ENCODE measurements at places on chromosomes 7 and 10. TPM values are rescaled to one million over a fixed set of nuclear protein-coding genes. Genes with fewer than 3 reads are reported as not detected.
A peak's percentile ranks its signal among the peaks of the same experiment; 100 is the strongest.

GRCh38 chr7:138890499-138891445, 90.4 kb downstream of the KIAA1549 start:
- H3K36me3 ChIP-seq: no peaks in the 10 kb centered on the region
- no peak overlapping the region for H3K27ac ChIP-seq
- no peak for DNase-seq
- no peak overlapping the region for H3K4me3 ChIP-seq

The CFAP58 gene
- 0.34 TPM for total RNA-seq

DNA sequence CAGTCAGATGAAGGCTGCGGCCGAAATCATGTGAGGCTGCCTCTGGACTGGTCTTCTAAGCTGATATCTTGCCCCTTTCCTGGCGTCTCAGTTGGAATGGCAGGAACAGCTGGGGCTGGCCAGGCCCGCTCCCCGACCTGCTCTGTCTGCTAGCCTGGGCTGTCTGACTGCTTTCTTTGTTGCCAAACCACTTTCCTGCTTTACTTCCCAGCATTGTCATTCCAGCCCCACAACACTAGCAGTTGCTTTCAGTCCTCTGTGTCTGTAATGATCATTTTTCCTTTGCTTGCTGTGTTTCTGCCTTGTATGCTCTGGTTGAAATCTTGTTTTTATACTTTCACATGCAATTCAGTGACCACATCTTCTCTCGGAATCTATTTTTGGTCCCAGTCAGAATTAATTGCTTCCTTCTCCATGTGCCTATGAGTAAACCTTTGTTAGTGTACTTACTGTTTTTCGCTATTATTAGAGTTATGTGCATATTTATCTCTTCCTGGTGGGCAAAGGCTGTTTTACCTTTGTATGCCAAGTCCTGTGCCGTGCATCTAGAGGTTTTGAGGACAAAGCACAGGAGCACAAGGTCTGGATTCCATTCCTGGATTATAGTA, 21.6 kb downstream of the PRPF18 start:
- H3K4me1 ChIP-seq: no peaks in the 10 kb centered on the region
- no peak overlapping the region for H3K4me3 ChIP-seq
- DNase-seq: no peak
- H3K36me3 ChIP-seq: peaks cover 16% of the 10 kb centered on the region
- H3K27ac ChIP-seq: peak overlapping the region; percentile 46

DNA sequence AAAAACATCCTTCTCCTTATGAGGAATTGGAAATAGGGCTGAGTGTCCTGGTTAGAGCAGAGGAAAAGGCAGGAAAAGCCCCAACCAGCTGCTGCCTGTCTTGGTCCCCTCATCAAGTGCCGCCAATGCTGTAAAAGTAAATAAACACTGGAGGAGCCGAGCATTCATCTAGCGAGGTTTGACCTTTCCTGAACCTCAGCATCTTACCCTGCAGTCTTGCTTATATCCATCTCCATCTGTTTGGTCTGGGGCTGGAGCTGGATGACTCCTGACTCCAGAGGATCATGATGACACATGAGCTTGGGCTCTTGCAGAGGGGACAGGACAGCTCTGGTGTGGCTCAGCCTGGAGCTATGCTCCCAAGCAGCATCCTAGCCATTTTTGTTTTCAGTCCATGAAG, 501.1 kb downstream of the TNS3 start:
- no peaks in the 10 kb centered on the region for H3K27me3 ChIP-seq
- H3K4me1 ChIP-seq: no peaks in the 10 kb centered on the region
- H3K4me3 ChIP-seq: no peak overlapping the region
- H3K27ac ChIP-seq: no peak overlapping the region

The GNGT1 gene
- not detected for total RNA-seq

DNA sequence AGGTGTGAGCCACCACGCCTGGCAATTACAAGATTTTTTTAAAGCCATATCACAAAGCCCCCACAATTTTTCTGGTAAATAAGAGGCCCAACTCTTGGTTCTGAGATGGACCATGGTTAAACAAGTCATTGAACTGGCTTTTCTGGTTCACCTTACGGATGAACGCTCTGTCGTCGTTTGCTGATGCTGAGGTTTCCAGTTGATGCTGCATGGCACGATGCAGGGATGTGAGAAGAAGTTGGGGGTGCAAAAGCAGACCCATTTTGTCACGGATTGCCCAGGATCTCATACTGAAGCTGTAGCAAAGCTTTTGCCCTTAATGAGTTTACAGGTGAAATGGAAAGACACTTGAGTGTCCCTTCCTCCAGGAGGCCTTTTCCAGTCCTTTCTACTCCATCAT, 2.0 kb upstream of the IL2RA start:
- no peak overlapping the region for H3K4me3 ChIP-seq
- peaks cover 4% of the 10 kb centered on the region for H3K27me3 ChIP-seq
- no peak overlapping the region for H3K27ac ChIP-seq
- H3K4me1 ChIP-seq: peaks cover 56% of the 10 kb centered on the region

- H3K36me3 ChIP-seq: peaks cover 30% of the 10 kb centered on the region
- no peak overlapping the region for H3K27ac ChIP-seq
- H3K27me3 ChIP-seq: no peaks in the 10 kb centered on the region
- peaks cover 2% of the 10 kb centered on the region for H3K4me1 ChIP-seq
Observed at GRCh38 chr7:133837224-133837623, 289.9 kb upstream of the LRGUK start.

The AKR1C4 gene
- total RNA-seq: not detected

The SEMA4G gene
- total RNA-seq: 0.89 TPM

GRCh38 chr7:12085516-12085915, 125.6 kb upstream of the TMEM106B start:
- no peaks in the 10 kb centered on the region for H3K36me3 ChIP-seq
- H3K27ac ChIP-seq: no peak overlapping the region
- H3K4me3 ChIP-seq: no peak overlapping the region
- H3K4me1 ChIP-seq: no peaks in the 10 kb centered on the region

DNA sequence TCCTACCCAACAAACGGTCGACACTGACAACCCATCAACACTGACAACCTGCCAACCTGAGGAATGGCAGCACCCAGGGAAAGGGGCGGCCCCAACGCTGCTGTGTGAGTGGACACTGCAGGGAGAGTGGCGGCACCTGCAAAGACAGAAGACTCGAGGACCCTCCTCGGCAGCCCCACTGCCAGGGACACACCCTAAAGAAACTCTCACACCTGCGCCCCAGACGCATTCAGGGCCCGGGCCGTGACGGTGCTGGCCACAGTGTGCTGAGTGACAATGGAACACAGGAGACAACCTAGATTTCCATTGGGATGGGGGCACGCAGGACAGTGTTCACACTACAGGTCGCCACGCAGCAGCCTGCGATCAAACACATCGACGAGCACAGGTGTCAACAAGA, 3.6 kb downstream of the CAMK2B start:
- no peak for DNase-seq
- no peak overlapping the region for H3K27ac ChIP-seq
- no peak overlapping the region for H3K4me3 ChIP-seq
- peaks cover 31% of the 10 kb centered on the region for H3K27me3 ChIP-seq
- H3K4me1 ChIP-seq: peaks cover 9% of the 10 kb centered on the region

DNA sequence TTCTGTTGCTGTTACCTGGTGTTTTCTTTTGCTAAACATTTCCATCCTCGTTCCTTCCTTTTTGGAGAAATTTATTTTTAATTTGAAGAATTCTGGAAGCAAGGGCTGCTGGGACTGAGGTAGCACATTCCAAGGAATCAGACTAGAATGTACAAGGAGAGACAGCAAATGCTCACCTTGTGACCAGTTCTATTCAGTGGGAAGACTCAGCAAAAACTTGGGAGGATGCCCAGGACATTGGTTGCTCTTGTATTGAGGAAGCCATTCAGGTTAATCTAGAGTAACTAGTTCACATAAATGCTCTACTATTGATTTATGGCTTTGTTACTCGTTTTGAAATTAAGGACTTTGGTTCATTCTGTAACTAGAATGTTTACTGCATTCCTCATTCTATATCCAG, 11.3 kb downstream of the PLCE1 start:
- no peak overlapping the region for H3K4me3 ChIP-seq
- no peaks in the 10 kb centered on the region for H3K36me3 ChIP-seq
- H3K27ac ChIP-seq: no peak overlapping the region
- no peaks in the 10 kb centered on the region for H3K4me1 ChIP-seq
- peaks cover 15% of the 10 kb centered on the region for H3K27me3 ChIP-seq

DNA sequence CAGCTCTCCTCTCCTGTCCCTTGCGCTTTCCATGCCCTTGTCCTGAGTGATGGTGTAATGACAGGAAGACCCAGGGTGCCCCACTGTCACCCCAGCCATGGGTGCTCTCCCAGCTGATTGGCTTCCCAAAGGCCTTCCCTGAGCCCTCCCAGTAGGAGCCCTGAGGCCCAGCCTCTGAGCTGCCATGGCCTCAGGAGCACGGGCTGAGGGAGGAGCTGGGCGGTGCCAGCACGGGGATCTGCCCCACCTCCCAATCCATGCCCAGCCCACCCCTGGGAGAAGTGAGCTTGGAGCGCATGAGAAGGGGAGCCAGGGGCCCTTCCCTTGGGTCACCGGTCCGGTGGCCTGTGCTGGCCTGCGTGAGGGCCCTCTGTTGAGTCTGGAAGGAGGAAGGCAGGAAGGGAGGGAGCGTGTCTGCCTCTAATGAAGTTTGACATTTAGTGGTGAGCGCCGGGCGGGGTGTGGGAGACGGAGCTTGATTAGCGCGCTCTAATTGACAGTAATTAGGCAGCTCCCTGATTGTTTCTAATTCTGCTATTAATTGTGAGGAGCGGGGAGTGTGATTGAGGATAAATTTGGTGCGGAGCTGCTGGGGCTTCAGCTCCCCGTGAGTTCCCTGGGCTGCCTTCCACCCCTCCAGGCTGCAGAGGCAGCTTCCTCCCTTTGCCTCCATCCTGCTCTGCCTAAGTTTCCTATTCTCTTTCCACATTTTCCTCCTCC, 28.3 kb downstream of the GBX1 start:
- H3K4me3 ChIP-seq: no peak overlapping the region
- H3K36me3 ChIP-seq: no peaks in the 10 kb centered on the region
- no peak for DNase-seq
- no peaks in the 10 kb centered on the region for H3K4me1 ChIP-seq

DNA sequence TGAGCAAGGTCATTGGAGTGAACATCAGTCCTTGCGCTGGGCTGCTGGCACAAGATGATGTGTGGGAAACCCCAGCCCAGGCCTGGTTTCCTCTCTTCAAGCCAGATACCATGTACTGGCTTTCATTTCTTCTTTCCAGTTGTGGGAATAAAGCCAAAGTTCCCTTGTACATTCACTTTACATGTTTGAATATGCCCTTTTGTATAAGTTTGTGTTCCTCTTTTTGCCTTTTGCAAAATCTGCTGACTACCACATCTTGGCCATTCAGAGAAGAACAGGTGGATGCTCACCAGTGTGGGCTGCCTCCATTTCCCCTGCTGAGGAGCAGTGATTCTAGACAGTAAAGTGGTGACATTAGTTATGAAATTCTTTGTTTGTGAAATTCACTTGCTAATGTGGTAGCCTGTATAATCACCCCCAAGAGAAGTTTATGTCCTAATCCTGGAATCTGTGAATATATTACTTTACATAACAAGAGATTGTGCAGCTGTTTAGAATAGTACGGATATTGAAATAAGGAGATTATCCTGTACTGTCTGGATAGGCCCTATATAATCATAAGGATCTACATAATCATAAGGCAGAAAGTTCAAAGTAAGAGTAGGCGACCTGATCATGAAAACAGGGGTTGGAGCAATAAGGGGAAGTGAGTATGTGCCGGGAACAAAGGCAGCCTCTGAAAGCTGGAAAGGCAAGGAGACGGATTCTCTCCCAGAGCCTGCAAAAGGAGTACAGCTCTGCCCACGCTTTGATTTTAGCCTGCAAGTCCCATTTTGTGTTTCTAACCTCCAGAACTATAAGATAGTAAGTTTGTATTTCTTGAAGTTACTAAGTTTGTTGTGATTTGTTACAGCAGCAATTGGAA, 18.8 kb upstream of the AOAH start:
- DNase-seq: no peak
- peaks cover 38% of the 10 kb centered on the region for H3K4me1 ChIP-seq
- H3K27me3 ChIP-seq: no peaks in the 10 kb centered on the region
- no peak overlapping the region for H3K4me3 ChIP-seq

DNA sequence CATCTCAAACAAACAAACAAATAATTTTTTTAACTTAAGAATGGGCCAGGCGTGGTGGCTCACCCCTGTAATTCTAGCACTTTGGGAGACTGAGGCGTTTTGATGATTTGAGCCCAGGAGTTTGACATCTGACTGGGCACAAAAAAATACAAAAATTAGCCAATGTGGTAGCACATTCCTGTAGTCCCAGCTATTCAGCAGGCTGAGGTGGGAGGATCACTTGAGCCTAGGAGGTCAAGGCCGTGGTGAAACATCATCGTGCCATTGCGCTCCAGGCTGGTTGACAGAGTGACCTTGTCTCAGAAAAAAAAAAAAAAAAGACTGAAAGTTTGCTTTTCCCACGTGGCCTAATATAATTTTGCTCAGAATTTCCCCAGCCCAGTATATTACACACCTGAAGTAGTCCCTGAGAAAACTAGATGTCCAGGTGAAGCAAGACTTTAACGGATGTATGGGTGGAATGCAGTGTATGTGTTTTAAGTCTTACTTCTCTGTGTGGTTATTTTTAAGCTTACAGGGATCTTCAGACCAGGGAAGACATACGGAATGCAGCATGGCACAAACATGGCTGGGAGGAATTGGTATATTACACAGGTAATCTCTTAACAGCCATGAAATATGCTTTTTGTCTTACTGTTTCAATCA, 32.6 kb downstream of the NIPSNAP2 start:
- DNase-seq: no peak
- H3K4me3 ChIP-seq: no peak overlapping the region
- H3K27me3 ChIP-seq: no peaks in the 10 kb centered on the region
- H3K36me3 ChIP-seq: peaks cover 13% of the 10 kb centered on the region

GRCh38 chr7:609365-609764, 89.7 kb upstream of the PDGFA start:
- peak overlapping the region; percentile 96 for H3K27ac ChIP-seq
- peaks cover 77% of the 10 kb centered on the region for H3K4me1 ChIP-seq
- no peak for DNase-seq
- no peaks in the 10 kb centered on the region for H3K27me3 ChIP-seq
- H3K36me3 ChIP-seq: peaks cover 72% of the 10 kb centered on the region

- H3K27ac ChIP-seq: no peak overlapping the region
- no peaks in the 10 kb centered on the region for H3K27me3 ChIP-seq
- DNase-seq: no peak
- peaks cover 4% of the 10 kb centered on the region for H3K4me1 ChIP-seq
Observed at GRCh38 chr7:45969940-45970339, 48.9 kb upstream of the IGFBP3 start.

The TMEM236 gene
- 0.04 TPM for total RNA-seq

DNA sequence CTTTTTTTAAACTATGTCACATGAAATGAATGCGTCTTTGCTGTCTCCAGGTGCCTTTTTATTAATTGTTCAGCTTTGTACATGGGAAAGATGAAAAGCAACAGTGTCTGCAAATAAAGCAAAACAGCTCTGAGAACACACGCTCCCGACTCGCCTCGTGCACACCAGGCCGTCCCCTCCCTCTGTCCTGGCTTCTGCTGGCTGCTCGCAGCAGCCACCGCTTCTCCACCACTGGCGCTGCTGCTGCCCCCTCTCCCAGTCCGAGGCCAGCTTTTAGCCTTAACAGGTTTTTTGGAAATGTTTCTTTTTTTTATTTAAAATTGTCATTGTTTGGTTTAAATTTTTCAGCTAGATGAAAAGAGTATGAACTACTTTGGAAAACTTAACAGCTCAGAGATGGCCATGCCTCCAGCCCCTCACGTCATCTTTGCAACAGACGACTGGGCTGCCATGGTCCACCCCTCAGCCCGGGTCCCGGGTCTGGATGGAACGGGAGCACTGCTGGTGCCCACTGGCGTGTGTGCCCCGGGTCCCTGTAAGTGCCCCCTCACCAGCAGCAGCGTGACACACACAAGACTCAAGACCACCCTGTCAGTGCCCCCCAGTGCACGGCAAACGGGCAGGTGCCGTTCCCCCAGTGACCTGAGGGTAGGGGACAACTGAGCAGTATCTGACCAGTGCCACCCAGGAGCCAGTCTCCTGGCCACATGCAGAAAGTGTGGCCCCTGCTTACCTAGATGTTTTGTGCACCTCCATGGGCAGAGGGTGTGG, 415.6 kb upstream of the FOXK1 start:
- no peaks in the 10 kb centered on the region for H3K36me3 ChIP-seq
- no peak overlapping the region for H3K27ac ChIP-seq
- no peak overlapping the region for H3K4me3 ChIP-seq
- H3K27me3 ChIP-seq: peaks cover 17% of the 10 kb centered on the region

Data from activated naive CD8-positive, alpha-beta T cell treated with anti-CD3 and anti-CD28 coated beads for 36 hours (primary cell).